ENCODE measurements at places on chromosomes 4 and X.
A peak's percentile ranks its signal among the peaks of the same experiment; 100 is the strongest.

GRCh38 chrX:131917588-131917987 lies 105.5 kb upstream of the STK26 start:
- DNase-seq: no peak

DNA sequence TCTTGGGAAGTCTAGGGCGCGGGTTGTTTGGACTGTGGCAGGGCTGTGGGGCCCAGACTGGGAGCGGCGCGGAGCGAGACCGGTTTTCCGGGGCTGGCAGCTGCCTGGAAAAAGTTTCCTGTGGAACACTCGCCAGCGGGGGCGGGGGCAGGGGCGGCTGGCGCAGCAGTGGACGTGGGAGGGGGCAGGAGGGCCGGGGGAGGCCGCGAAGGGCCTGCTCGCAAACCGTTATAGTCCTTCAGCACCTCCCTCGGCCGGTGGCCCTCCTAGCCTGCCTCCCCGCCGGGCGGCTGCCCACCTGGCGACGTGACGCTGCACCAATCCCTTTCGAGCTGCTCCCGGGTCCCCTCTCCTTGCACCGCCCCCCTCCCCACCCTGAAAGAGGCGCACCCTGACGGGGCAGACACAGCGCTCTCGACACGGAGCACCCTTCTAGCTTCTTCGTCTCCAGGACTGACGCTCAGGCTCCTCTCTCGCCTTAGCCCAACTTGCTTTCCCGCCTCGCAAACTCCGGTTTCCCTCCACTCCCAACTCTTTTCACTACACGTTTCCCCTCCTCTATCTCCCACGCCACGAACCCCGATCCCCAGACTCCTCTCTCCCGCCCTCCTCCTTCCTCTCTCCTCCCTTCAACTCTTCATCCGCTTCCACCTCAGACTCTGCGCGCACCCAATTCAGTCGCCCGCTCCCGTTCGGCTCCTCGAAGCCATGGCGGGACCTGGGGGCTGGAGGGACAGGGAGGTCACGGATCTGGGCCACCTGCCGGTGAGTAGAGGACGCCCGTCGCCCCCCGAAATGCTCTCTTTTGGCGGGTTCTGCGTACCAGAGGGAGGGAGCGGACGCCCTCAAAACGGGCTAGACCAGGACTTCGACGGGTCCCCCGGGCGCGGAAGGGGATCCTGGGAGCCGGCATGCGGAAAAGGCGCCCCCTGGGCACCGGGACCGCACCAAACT lies at the start of gene NRK:
TSS of gene NRK (plus strand) at position 402 of the 954 bp plus-strand sequence. CDS start at position 709, 307 bp downstream.
- no peak for DNase-seq

- DNase-seq: no peak
These were observed 325.6 kb downstream of the ARHGAP10 start for GRCh38 chr4:148057516-148057915.

- no peak for DNase-seq
These were observed 148.4 kb downstream of the AR start for GRCh38 chrX:67692246-67692645.

- DNase-seq: no peak
These were observed 99.8 kb upstream of the GATB start for GRCh38 chr4:151860561-151861093.

DNA sequence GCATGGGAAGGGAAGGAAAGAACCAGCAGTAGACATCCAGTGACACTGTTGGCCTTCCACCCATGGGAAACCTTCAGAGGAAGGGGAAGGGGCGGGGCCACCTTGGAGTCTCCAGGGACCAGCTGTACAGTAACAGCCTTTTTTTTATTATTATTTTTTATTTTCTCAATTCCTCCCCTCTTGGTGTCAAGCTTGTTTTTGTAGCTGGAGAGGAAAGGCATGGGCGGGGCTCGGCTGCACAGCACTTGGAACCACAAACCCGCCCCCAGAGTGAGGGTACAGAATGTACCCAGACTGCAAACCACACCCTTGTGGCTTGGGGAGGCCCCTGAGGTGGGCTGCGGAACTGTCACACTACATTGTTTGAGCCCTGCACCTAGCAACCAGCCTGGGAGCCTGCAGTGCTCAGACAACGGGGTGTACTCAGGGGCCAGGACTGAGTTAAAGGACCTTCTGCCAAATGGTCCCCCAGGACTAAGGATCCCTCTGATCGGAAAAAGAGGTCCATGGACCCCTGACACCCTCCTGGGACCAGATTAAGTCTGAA lies 45.7 kb downstream of the PRPS1 start:
- DNase-seq: peak; percentile 68

DNA sequence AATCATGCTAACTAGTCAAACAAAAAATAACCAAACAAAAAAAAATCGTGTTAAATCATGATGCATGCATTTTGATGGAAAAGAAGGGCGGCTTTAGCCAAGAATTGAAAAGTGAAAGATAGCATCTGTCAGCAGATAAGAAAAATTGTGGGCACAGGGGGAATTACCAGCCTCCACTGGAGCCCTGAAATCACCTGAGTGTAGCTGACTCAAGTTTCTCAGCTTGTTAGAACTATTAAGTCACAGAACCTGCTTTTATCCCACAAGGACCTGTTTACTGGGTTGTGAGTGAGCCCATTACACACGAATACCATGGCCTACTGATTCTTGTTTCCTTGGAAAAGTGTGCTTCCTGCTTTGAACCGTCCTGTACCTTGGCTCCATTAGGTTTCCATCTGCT lies 85.2 kb downstream of the COX18 start:
- no peak for DNase-seq

- no peak for DNase-seq
These were observed 9.4 kb downstream of the CHST7 start for GRCh38 chrX:46582966-46583365.

DNA sequence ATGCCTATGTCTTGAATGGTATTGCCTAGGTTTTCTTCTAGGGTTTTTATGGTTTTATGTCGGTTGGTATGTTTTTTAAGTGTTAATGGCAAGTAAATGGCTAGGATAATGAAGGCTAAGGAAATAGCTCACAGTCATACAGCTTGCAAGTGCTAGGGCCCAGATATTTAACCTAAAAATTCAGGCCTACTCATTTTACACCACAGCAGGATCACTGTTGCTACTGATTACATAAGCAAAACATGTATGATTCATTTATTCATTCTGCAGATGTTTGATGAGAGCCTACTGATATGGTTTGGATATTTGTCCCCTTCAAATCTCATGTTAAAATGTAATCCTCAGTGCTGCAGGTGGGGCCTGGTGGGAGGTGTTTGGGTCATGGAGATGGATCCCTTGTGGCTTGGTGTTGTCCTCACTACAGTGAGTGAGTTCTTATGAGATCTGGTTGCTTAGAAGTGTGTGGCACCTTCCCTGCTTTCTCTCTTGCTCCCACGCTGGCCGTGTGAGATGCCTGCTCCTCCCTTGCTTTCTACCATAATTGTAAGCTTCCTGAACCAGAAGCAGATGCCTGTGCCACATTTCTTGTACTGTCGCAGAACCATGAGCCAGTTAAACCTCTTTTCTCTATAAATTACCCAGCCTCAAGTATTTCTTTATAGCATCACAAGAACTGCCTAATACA lies 175.5 kb downstream of the MAPK10 start:
- DNase-seq: no peak

GRCh38 chr4:151675411-151675971 lies 85.3 kb downstream of the GATB start:
- DNase-seq: no peak

DNA sequence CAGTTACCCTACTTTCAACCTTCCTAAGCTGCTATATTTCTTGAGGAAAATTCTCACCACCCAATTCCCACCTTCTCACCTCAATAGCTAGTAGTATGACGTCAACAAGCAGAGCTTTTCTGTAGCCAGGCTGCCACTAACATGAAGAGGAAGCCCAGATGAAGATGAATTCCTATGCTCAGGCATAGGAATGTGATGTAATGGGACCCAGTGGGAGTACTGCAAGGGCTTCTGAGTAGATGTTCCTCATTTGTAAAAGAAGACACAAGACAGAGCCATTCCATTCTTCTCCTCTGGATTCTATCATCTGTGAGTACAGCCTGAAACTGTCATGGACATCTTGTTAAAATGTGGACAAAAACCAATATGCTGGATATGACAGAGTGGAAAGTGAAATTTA lies 81.6 kb upstream of the KLF3 start:
- DNase-seq: no peak

DNA sequence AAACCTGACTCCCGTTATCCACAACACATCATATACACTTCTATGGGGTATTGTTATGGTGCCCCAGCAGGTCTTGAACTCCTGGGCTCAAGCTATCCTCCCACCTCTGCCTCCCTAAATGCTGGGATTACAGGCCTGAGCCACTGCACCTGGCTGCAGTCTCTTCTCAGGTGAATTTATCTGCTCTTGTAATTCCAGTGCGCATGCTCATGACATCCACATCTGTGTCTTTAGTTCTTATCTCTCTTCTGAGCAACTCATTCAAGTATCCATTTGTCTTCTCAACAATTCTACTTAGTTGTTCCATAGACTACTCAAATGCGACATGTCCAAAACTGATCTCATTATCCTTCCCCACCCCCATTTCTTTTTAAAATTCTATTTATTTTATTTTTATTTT lies 20.5 kb upstream of the MID2 start:
- no peak for DNase-seq

DNA sequence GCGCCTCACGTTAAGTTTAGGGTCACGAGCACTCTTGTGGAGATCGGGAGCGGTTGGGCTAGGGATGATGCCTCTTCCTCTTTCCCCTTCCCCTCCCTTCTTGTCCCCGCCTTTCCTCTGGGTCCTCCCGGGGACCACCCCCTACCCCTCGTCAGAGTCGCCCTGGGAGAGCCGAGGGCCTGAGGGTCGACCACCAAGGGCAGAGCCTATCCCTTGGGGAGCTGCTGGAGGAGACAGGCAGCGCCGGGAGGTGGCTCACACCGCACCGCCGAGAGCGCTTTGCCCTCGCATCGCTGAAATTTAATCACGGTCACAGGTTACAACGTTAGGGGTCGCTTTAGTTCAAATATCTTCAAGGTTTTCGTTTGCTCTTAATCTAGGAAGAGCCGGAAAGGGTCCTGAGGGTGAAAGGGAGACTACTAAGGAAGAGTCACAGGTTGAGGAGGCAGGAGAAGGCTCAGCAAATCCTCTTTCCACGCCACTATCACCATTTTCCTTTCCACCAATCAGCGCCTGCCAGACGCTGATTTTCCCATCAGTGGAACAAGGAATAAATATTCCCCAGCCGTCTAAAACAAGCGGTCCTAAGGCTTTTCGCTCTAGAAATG lies 528 bp upstream of the SNCA start:
- DNase-seq: no peak

DNA sequence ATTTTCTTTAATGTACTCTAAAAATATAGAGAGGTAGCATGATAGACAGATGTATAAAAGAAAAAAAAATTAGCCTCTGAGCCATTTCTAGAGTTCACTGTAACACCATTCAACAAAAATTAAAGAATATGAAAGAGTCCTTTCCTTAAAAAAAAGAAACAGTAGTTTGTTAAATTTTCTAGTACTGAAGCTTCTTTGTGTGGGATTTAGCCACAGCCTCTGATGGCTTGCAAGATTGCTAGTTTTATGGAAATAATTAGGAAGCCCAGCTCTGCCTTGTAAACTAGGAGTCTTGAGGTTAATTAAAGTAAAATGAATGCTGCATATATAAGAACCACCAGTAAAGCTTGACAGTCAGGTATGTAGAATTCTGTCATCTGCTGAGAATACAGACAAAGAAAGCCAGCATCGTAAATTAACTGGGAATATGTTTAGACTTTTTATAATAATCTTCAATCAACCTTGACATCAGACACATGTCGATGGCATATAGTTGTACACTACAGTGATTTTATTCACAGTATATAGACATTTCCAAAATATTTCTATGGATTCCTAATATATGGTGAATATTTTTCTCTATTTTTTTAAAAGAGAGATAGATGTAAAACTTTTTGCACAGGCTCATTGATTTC lies 44.8 kb upstream of the NEIL3 start:
- no peak for DNase-seq

GRCh38 chr4:93775551-93775950 lies 53.0 kb upstream of the ATOH1 start:
- DNase-seq: no peak

GRCh38 chr4:102780476-102781144 lies 19.8 kb upstream of the MANBA start:
- DNase-seq: no peak

DNA sequence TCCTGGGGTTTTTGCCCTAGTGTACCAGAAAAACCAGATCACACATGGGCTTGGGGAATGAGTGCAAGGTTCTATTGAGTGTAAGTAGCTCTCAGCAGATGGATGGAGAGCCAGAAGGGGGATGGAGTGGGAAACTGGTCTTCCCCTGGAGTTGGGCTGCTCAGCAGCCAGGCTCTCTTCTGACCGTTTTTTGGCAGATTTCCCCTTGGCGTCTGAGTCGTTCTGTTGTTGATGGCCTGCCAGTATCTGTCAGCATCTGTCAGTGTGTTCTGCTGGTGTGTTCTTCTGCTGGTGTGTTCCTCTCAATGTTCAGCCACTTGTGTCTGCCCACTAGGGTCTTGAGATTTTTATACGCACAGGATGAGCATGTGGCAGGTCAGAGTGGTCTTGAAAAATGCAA lies 633.9 kb upstream of the CPEB2 start:
- DNase-seq: no peak

GRCh38 chrX:9903146-9903545 lies 64.0 kb upstream of the CLDN34 start:
- DNase-seq: no peak

- no peak for DNase-seq
These were observed 93.8 kb downstream of the APBB2 start for GRCh38 chr4:41120297-41121217.

GRCh38 chr4:77881460-77882295 lies 19.0 kb downstream of the MRPL1 start:
- no peak for DNase-seq

- no peak for DNase-seq
These were observed 69.1 kb upstream of the WDR1 start for GRCh38 chr4:10185518-10186227.

DNA sequence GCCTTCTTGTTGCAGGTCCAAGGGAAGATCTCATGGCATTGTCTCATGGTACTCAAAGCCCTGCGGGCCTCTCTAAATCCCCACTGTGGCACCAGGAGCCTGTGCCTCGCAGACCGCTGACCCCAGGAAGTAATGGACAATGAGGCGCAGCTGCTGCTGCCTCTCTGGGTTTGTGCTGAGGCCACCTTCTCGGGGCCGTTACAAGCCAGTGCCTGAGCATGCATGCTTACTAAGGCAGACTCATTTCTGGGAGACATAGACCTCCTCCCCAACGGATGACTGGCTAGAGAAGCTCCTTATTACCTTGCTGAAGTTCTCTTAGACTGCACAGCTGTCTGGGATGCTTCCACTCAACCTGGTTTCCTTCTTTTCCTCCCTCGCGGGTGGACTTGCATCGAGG lies 1.3 kb downstream of the BDH2 start:
- DNase-seq: no peak

- no peak for DNase-seq
These were observed 1540.1 kb upstream of the PCDH10 start for GRCh38 chr4:131609039-131609438.

DNA sequence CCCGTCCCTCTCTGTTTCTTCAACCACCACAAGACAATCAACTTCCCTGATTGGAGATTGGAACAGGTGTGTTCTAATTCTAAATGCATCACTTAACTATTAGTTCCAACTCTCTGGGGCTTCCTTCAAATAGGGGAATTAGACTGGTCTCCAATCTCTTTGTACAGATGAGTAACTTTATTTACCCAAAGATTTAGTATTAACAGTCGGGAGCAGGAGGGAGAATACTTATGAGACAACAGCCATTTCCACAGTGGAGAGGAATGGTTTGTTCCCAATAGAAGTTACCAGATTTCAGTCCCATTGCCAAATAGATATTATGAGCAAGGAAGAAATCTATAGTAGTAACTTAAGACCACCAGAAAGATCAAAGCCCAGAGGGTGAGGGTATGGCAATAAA lies 46.2 kb downstream of the CASK start:
- no peak for DNase-seq

- DNase-seq: no peak
These were observed 356.5 kb downstream of the PDGFC start for GRCh38 chr4:156615066-156615531.
